ENCODE measurements at places on chromosomes 3 and 15.
A peak's percentile ranks its signal among the peaks of the same experiment; 100 is the strongest.

GRCh38 chr3:52555056-52555455 is 18.7 kb downstream of the UQCC5 start:
- DNase-seq, result no peak

- DNase-seq, result no peak
Observed at GRCh38 chr3:194569252-194569651, 64.0 kb downstream of the TMEM44 start.

GRCh38 chr15:26868029-26868685 is 1.3 kb downstream of the GABRA5 start:
- no peak for DNase-seq

DNA sequence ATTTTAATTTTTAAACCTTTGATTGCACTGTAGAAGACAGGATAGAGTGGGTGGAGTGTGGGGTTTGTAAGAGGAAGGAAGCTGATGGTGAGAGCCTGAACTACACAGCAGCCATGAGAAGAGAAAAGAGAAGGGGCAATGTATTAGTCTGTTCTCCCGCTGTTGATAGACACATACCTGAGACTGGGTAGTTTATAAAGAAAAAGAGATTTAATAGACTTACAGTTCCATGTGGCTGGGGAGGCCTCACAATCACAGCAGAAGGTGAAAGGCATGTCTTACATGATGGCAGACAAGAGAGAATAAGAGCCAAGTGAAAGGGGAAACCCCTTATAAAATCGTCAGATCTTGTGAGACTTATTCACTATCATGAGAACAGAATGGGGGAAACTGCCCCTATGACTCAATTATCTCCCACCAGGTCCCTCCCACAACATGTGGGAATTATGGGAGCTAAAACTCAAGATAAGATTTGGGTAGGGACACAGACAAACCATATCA is 37.3 kb downstream of the STARD5 start:
- DNase-seq, result no peak

GRCh38 chr3:188947401-188948280 is 224.1 kb upstream of the TPRG1 start:
- DNase-seq, result peak; percentile 97

- DNase-seq, result no peak
Observed at GRCh38 chr15:82966671-82967071, 14.2 kb upstream of the HOMER2 start.

DNA sequence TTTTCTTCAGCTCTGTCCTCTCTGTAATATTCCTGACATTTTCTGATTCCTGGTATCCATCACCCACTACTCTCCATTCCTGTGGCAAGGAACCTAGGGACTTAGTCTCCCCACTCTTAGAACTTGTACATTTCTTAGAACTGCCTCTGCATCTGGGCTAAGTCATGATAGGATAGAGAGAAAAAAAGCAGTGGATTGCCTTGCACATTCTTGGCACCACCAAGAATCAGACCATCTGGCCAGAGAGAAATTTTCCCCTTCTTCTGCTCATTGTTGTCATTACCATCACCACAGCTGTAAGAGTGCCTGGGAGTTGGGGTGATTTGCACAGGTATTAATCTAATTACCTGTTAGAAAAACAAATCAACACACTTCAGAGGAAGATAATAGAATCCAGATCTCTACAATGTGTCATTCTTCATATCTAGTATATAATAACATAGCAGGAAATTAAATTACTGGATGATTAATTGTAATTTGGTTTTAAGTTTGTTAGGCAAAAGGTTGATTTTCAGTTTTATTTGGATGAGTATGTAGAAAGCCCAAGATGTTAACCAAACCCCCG is 264.8 kb upstream of the ZPLD1 start:
- no peak for DNase-seq

DNA sequence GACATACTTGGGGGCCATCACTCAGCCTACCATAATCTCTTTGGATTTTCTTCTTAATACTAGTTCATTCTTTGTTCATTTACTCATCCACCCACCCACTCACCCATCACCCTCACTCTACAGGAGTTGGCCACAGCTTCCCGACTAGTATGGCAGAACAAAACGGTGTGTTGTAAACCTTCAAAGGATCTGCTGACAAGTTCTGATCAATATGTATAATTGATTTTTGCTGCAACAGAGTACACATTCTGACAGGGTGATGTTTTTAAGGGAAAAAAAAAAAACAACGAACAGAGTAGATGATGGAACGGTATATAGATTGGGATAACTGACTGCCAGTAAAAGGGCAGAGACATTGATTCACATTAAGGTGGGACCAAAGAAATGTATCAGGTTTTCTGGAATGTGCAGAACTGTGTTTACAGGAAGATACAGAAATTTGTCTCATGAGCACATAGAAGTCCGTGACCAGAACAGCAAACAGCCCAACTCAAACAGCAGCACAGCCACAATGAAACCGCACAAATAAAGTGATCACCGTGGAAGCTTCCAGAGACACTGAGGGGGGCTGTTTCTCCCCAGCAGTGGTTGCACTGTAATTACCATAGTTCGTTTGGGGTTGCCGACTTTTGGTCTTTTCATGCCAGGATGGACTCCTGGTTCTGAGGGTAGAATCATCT is 931.9 kb downstream of the FHIT start:
- no peak for DNase-seq

- no peak for DNase-seq
Observed at GRCh38 chr15:38460543-38460942, 6.6 kb downstream of the FAM98B start.

- DNase-seq, result peak; percentile 25
Observed at GRCh38 chr3:129343643-129344360, 65.1 kb downstream of the HMCES start.

DNA sequence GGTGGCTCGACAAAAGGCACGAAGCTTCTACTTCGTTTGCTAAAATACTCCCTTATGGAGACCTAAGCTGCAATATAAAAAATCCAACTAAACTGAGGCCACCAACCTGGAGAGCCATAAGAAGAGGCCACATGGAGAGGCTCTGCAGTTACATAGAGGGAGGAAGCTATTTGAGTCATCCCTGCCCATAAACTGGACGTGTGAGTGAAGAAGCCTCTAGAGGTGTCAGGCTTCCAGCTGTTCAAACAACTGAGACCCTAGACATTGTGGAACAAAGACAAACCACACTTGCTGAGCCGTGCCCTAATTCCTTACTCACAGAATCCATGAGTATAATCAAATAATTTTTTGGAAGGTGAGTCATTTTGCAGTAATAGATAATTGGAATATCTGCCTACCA is 50.2 kb upstream of the GMNC start:
- DNase-seq, result no peak

DNA sequence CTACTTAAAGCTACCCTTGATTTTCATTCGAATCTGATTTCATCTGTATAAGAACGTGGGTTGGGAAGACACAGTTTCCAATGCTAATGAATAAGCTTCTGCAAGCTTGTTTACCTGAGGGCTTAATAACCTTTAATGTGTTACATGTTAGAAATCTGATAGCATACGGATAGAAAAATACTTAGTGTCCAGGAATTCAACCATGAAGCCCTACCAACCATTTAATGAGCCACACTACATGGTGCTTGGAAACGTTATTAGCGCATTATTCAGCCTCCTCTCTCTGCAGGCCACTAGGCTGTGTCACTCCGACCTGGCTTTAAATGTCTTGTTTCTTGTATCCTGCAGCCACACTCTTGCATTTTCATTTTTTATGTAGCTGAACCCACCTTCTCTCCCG is 1.6 kb downstream of the FAM81A start:
- DNase-seq, result no peak

- no peak for DNase-seq
Observed at GRCh38 chr3:13046569-13047274, 26.5 kb downstream of the IQSEC1 start.

DNA sequence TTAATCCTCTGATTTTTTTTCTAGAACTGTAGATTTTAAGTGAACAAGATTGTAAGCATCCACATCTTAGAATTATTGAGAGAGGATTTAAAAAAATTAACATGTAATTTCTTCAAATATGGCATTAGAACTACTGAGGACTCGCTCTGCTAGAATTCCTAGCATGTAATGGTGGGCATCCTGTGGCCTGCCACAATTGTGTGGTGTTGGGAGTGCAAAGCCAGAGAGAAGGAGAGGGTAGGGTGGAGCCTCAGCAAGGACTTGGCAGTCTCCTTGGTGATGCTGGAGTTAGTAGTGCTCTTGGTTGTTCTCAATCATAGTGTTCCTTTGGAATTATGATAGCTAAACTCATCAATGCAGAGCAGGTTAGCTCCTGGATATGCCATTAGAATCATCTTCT is 443.9 kb upstream of the TBL1XR1 start:
- no peak for DNase-seq

DNA sequence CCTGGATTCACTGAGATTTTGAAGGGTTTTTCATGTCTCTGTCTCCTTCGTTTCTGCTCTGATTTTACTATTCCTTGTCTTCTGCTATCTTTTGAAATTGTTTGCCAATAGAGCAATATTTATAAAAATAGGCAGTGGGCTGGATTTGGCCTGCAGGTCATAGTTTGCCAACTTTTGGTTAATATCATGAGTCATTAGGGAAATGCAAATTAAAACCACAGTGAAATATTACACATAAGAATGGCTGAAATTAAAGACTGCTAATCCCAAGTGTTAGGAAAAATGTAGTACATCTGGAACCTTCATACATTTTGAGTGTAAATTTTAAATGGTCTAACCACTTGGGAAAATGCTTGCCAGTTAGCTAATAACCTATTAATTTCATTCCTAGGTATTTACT is 56.3 kb downstream of the ABI3BP start:
- DNase-seq, result no peak

DNA sequence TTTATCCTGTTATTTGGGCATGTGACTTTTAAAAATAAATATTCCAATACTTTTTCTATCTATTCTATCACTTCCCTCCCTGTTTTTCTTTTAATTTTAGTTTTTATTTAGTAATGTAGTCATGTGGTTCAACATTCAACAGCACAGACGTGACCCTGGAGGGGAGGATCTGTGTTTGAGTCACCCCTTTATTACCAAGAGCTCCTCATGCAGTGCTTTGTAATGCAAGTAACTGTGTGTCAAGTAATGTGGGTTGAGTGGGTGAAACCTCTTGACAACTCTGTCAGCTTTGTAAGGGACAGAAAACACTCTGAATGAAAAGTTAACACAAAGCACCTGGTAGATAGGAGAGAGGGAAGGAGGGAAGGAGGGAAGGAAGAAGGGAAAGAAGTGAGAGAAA is 89.7 kb upstream of the FGF12 start:
- DNase-seq, result no peak

GRCh38 chr3:50675179-50676030 is 678 bp downstream of the DOCK3 start:
- DNase-seq, result peak; percentile 88
